ENCODE measurements at places on chromosomes 16 and 17. TPM values are rescaled to one million over a fixed set of nuclear protein-coding genes. Genes with fewer than 3 reads are reported as not detected.
A peak's percentile ranks its signal among the peaks of the same experiment; 100 is the strongest.

The OVCA2 gene
- total RNA-seq = 34.9 TPM

The NEK8 gene
- 4.8 TPM for total RNA-seq

The PRSS33 gene
- not detected for total RNA-seq

The KRTAP16-1 gene
- total RNA-seq = not detected

The EPOP gene
- total RNA-seq = 11.6 TPM

The CMTM2 gene
- 0.68 TPM for total RNA-seq

The TAT gene
- total RNA-seq = not detected

The SYT17 gene
- not detected for total RNA-seq

The IL34 gene
- 0.42 TPM for total RNA-seq

The KRT15 gene
- not detected for total RNA-seq

The HSPB9 gene
- 0.29 TPM for total RNA-seq

The NTN1 gene
- total RNA-seq = not detected

The CAVIN1 gene
- 1.7 TPM for total RNA-seq

The C16orf46 gene
- total RNA-seq = not detected

DNA sequence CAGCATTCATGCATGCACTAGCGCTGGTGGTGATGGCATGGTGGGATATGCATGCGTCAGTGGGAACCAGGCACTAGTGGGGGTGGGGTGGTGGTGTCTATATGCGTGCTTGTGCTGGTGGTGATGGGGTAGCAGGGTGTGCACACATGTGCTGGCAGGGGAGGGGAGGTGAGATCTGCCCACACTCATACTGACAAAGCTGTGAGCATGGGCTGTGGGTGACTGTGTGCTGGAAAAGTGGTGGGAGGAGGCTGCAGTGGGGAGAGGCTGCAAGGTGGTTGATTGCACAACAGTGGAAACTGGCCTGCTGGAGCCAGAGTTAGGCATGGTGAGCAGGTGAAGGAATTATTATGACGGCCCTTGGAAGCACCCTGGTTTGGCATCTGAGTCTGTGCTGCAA lies 31.3 kb upstream of the TEKT1 start:
- H3K36me3 ChIP-seq = peaks cover 2% of the 10 kb centered on the region
- DNase-seq = no peak

- DNase-seq = no peak
- peaks cover 7% of the 10 kb centered on the region for H3K27me3 ChIP-seq
- H3K27ac ChIP-seq = no peak overlapping the region
- H3K4me1 ChIP-seq = no peaks in the 10 kb centered on the region
- no peak overlapping the region for H3K4me3 ChIP-seq
Observed at GRCh38 chr16:86145669-86146068, 246.7 kb downstream of the IRF8 start.

DNA sequence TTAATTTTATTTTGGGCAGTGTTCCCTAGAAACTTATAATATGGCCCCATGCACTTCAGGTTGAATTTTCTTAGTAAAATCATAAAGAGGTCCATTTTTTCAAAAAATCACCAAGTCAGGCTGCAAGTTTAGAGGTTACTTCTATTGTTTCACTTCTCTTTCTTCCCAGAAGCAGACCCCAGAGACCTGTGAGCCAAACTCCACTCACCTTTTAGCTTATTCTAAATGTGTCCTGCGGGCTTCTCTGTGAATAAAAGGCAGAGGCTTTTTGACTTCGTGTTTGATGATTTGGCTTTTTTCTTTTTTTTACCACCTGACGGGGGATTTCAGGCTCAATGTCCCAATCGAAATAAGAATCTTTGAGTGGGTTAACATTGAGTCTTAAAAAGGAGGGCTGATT lies 7.4 kb downstream of the PRKCB start:
- peaks cover 65% of the 10 kb centered on the region for H3K36me3 ChIP-seq
- DNase-seq = no peak
- peak overlapping the region; percentile 65 for H3K27ac ChIP-seq

DNA sequence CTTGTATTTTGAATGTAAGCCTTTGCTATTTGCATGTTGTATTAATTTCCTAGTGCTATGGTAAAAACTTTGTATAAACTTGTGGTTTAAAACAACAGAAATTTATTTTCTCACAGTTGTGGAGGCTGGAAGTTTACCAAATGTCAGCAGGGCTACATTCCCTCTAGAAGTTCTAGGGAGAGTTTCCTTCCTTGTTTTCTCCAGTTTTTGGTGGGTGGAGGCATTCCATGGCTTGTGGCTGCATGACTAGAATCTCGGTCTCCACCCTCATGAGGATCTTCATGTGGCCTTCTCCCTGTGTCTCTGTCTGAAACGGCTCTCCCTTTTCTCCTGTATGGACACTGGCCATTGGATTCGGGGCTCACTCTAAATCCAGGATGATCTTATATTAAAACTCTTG lies 482.2 kb upstream of the GOT2 start:
- no peaks in the 10 kb centered on the region for H3K36me3 ChIP-seq
- H3K4me3 ChIP-seq = no peak overlapping the region
- no peak for DNase-seq
- no peaks in the 10 kb centered on the region for H3K4me1 ChIP-seq
- no peak overlapping the region for H3K27ac ChIP-seq

GRCh38 chr17:75494326-75494877 lies 20.9 kb downstream of the CASKIN2 start:
- H3K27me3 ChIP-seq = no peaks in the 10 kb centered on the region
- H3K36me3 ChIP-seq = peaks cover 12% of the 10 kb centered on the region
- no peak for DNase-seq
- H3K4me1 ChIP-seq = peaks cover 7% of the 10 kb centered on the region

GRCh38 chr17:6108382-6108781 lies 38.2 kb downstream of the WSCD1 start:
- no peaks in the 10 kb centered on the region for H3K4me1 ChIP-seq
- H3K36me3 ChIP-seq = no peaks in the 10 kb centered on the region
- H3K27me3 ChIP-seq = no peaks in the 10 kb centered on the region
- H3K27ac ChIP-seq = no peak overlapping the region
- H3K4me3 ChIP-seq = no peak overlapping the region
- DNase-seq = no peak

DNA sequence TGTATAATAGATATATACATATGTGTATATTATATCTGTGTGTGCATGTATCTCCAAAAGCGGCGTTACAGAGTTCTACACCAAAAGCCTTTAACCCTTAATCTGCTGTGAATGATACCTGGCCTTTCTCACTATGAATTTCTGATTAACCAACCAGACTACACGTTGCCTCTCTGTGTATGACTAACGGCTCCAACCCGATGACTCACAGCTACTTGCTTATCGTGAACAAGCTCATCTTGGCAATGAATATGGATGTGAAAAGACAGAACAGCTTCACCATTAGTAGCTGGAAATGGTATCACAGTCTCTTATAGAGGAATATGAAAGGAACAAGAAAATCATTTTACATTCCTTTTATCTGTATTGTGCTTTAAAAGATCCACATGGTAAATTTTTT lies 23.8 kb upstream of the ARHGAP44 start:
- H3K4me1 ChIP-seq = no peaks in the 10 kb centered on the region
- no peak for DNase-seq
- no peak overlapping the region for H3K27ac ChIP-seq
- no peaks in the 10 kb centered on the region for H3K36me3 ChIP-seq
- H3K4me3 ChIP-seq = no peak overlapping the region

DNA sequence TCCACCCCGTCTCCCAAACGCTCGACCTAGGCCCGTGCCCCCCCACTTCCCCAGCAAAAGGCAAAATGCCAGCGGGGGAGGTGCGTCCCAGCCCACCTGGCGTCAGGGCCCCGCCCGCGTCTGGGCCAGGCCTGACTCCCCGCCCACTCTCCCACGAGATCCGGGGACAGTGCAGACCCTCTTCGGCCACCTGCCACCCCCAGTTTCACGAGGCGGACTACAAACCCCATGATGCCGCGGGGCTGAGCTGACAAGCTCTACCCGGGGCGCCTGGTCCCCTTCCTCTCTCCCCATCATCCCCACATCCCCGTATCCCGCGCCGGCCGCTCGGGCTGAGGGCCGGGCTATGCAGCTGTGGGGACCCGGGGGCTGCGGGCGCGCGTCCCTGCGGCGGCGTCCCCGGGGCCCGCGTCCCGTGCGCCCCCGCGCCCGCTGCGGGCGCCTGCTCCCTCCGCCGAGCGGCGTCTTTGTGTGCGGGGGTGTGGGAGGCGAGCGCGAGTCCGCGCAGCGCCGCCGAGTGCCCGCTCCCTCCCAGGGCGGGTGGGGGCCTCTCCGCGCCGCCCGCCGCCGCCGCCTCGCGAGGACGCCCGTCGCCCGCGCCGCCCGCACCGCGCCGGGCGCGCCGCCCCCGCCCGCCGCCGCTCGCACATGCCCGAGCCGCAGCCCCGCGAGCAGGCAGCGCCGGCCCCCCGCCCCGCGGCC lies at the start of gene ANKRD13B:
TSS of gene ANKRD13B (plus strand) at position 283 of the 702 bp plus-strand sequence. CDS start 490 bp downstream, outside the sequence.
- peak; percentile 61 for DNase-seq
- H3K4me1 ChIP-seq = peaks cover 42% of the 10 kb centered on the region
- H3K27ac ChIP-seq = peak within 1 kb of the TSS; percentile 11
- no peaks in the 10 kb centered on the region for H3K27me3 ChIP-seq
- H3K4me3 ChIP-seq = peak within 1 kb of the TSS; percentile 85

GRCh38 chr16:73669535-73670274 lies 621.8 kb upstream of the ZFHX3 start:
- no peaks in the 10 kb centered on the region for H3K36me3 ChIP-seq
- no peak for DNase-seq
- H3K4me1 ChIP-seq = no peaks in the 10 kb centered on the region

DNA sequence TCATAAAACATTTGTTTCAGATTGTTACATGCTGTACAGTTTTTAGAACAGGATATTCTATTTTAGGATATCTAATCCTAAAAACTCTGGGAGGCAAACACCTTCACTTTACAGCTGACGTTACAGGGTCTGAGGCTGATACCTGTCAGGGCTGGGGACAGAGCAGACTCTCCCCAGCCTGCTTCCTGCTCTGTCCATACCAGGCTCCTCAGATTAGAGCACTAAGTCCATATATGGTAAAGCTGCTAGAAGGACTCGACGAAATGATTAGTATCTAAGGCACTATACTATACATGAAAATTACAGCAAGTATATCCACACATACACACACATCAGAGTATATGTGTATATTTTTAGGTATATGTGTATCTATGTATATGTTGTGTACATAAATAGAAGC lies 125.2 kb downstream of the ZFHX3 start:
- no peak overlapping the region for H3K4me3 ChIP-seq
- no peak for DNase-seq
- H3K36me3 ChIP-seq = peaks cover 34% of the 10 kb centered on the region

- no peak overlapping the region for H3K27ac ChIP-seq
- H3K4me3 ChIP-seq = no peak overlapping the region
- DNase-seq = no peak
- H3K36me3 ChIP-seq = no peaks in the 10 kb centered on the region
- H3K4me1 ChIP-seq = no peaks in the 10 kb centered on the region
Observed at GRCh38 chr16:53985861-53986260, 281.9 kb downstream of the FTO start.

- no peaks in the 10 kb centered on the region for H3K4me1 ChIP-seq
- H3K27ac ChIP-seq = no peak overlapping the region
- H3K4me3 ChIP-seq = no peak overlapping the region
- no peaks in the 10 kb centered on the region for H3K27me3 ChIP-seq
- no peaks in the 10 kb centered on the region for H3K36me3 ChIP-seq
Observed at GRCh38 chr17:33929181-33929724, 325.8 kb upstream of the CCL2 start.

DNA sequence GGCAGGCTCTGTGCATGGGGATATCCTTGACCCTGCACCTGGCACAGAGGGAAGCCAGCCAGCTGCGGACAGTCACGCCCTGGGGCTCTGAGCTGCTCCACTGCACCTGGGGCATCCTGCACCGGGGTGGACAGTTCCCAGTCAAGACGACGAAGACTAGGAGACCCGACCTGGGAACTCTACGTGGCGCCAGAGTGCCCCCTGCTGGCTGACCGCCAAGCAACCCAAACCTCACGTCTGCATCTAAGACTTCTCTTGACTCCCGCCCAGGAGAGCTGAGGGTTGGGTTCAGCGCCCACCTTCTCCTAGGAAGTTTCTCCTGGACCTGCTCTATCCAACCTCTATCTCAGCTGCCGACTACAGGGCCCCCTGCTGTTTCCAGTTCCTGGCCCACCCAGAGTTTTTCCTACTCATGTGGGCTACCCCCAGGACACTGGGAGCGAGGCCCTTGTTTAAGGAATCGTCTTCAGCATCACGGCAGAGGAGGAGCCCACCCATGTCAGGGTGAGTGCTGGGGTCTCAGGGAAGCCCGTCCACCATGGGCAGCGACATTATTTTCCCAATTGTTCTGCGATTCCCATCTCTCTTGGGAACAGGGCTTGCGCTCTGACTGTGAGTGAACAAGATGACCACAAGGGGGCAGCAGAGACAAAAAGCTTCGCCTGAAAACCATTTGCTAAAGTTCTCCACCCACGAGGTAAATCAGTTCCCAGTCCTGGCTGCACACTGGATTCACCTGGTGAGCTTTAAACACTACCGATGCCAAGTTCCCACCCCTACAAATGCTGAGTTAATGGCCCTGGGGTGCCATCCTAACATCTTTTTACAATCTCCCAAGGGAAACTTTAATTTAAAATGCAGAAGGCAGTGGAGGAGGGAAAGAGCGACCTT lies 29.3 kb downstream of the TLE7 start:
- no peak overlapping the region for H3K27ac ChIP-seq
- no peaks in the 10 kb centered on the region for H3K36me3 ChIP-seq
- peaks cover 13% of the 10 kb centered on the region for H3K4me1 ChIP-seq

- DNase-seq = no peak
- no peak overlapping the region for H3K4me3 ChIP-seq
Observed at GRCh38 chr17:32944248-32945020, 16.5 kb downstream of the TMEM98 start.

DNA sequence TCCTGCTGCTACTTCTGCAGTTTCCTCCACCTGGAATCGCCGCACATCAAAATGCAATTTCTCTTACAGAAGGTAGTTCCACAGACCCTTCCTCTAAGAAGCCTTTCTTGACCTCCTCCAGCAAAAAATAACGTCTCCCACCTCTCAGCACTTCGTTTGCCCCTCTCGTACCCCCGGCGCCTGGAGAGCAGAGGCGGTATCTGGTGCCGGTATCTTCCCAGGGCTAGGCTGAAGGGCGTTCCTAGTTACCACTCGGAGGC lies 482 bp downstream of the DCTPP1 start:
- no peak for DNase-seq
- no peaks in the 10 kb centered on the region for H3K27me3 ChIP-seq
- H3K4me1 ChIP-seq = peaks cover 39% of the 10 kb centered on the region

DNA sequence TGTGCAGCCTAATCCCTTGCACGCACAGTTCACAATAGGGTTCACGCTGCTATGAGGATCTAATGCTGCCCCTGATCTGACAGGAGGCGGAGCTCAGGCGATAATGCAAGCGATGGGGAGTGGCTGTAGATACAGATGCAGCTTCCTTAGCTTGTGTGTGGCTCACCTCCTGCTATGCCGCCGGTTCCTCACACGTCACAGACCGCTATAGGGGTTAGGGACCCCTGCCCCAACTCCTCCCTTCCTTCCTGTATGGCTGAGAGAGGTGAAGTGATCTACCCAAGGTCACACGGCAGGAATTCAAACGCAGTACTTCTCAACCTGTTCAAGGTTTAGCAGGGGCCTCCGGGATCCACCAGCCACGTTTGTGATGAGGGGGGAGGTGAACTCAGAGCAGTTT lies 13.4 kb upstream of the PLLP start:
- no peaks in the 10 kb centered on the region for H3K36me3 ChIP-seq
- peak overlapping the region; percentile 92 for H3K27ac ChIP-seq
- H3K4me3 ChIP-seq = peak overlapping the region; percentile 60
- H3K27me3 ChIP-seq = peaks cover 5% of the 10 kb centered on the region

All from activated CD8-positive, alpha-beta T cell treated with anti-CD3 and anti-CD28 coated beads, Interleukin-2, amount 10 ng/mL, durations not matched to agents 7 days and 5 days (primary cell).